ENCODE measurements at places on chromosomes 7 and 10.

DNA sequence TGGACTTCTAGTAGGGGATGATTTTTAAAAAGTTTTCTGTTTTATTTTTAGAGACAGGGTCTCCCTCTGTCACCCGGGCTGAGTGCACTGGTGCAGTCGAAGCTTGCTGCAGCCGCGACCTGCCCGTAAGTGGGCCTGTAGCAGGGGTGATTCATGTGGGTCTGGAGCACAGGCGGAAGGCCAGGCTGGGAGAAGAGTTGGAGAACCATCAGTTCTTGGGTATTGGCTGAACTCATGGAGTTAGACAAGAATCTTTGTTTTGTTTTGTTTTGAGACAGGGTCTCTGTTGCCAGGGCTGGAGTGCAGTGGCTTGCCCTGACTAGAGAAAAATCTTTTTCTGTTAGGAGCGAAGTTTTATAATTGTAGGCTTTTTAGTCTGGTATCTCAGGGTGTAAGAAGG, 5.7 kb downstream of the SRRT start:
- no peak for DNase-seq

GRCh38 chr10:31318382-31318853, 598 bp upstream of the ZEB1 start:
- DNase-seq: no peak

- DNase-seq: no peak
Observed at GRCh38 chr7:106313456-106313901, 28.7 kb upstream of the NAMPT start.

DNA sequence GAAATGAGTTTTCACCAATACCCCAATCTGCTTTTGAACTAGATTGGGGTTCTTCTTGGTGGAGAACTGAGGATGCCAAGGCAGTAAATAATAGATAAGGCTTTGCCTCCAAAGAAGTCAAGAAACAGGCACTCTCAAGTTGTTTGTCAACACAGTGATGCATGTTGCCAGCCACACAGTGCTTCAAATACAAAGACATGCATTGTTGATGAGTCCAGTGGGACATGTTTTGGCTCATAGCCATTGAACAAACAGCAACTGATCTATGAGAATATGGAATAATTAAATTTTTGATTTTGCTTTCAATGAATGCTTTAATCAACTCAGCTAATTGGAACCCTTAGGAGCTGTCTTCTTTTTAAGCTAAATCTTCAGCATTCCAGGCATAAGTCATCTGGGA, 346.4 kb downstream of the THSD7A start:
- DNase-seq: no peak

DNA sequence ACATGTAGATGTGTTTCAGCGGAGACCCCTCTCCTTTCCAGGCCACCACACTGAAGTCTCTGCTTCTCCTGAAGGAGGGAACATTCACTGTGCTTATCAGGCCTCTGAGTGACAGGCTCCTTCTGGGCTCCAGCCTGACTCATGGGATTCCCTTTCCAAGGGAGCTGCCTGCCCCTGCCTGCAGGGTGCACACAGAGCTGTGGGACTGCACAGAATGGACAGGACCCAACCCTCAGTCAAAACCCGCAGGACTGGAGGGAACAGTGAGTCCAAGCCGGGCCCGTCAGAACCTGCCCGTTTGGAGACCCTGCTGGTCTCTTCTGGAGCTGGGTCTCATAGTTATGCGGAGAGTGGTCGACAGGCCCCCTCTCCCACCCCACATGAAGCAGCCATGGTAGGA, 32.6 kb downstream of the PLAC9 start:
- DNase-seq: no peak

DNA sequence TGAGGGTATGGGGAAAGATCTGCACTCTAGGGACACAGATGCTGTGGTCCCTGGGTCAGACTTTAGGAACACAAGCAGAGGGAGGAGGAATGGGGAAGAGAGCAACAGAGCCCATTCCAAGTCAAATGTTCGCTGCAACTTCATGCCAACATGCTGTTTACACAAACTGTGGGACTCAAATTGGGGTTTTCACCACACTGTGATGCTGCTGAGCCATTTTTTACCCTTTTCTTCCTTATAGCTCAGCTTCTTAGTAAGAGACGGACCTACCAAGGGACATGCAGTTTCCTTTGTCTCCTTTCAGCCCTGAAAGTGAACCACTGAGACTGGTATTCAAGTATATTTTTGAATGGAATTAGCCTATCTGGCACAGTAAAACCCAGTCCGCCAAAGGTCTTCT, 64.3 kb upstream of the AGK start:
- no peak for DNase-seq

GRCh38 chr7:40432046-40432445, 297.2 kb downstream of the SUGCT start:
- DNase-seq: no peak

- DNase-seq: no peak
Observed at GRCh38 chr7:95766657-95767056, 5.7 kb upstream of the DYNC1I1 start.

DNA sequence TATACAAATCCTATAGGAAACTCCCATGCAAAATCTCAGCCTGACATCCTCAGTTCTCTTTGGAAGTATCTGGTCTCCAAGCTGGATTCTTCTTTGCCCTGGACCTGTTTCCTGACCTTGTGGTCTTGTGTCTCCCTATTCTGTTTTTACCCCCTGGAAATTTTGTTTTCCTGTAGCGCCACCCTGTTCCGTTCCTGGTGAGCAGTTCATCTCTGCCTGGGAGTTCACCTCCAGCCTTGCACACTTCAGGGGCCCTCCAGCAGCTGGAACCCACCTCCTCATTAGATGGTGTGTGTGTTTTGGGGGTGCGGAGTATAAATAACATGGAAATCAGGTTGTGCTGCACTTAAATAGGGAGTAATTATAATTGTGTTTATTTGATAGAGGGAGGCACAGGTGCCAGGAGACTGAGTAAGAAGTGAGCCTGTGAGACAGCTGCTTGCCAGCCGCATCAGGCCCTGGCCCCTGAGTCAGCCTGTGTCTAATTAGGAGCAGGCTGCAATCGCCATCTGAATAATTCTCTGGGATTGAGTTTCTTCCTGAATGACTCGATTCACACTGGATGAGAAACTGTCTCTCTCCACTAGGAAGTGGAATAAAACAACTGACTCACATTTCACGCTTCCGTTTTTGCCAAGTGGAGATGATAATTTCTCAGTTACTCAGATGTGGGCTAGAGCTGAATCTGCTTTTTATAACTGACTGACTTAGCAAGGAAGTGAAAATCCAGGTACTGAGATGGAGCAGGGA, 69.4 kb upstream of the HECTD2 start:
- no peak for DNase-seq

DNA sequence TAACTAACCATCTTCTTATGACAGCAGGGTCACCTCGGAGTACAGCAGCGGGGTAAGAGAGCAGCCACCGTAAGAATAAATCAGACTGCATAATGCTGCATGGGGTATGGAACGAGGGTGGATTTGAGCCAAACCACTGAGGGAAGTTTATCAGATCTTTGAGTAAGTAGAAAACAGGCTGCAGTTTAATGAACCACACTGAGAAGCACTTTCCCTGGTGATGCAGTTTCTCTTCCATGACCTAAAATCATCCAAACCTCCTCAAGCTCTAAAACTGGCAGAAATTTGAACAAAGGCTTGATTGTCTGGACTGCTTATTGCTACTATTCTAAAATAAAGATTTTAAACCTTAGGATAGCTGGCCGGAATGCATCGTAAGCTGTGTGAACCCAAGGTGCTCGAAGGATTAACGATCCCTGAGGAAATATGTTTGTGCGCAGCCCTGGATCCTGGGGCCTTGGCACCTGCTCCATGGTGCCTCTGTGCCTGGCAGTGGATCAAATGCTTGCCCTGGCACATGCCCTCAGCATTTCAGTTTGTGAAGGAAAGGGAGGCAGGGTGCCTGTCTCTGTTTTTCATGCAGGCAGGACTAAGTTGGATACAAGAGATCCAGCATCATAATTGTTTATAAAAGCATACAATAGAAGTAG, 322.7 kb downstream of the LHFPL3 start:
- DNase-seq: no peak

DNA sequence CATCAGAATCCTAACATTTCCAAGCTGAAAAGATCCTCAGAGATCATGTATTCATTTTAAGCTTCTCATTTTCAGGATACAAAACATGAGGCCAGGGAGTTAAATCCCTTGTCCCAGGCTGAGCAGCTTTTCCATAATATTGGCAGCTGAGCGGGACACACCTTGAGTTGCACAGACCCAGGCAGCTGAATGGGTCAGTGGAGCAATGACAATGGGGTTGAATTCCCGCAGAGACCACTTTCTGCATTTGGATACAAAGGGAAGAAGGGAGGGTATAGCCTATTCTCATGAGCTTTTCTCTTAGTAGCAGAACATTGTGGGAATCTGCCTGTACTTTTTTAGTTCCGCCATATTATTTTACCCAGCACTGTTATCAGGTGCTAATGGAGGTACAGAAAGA, 49.5 kb downstream of the PRR15 start:
- DNase-seq: no peak

DNA sequence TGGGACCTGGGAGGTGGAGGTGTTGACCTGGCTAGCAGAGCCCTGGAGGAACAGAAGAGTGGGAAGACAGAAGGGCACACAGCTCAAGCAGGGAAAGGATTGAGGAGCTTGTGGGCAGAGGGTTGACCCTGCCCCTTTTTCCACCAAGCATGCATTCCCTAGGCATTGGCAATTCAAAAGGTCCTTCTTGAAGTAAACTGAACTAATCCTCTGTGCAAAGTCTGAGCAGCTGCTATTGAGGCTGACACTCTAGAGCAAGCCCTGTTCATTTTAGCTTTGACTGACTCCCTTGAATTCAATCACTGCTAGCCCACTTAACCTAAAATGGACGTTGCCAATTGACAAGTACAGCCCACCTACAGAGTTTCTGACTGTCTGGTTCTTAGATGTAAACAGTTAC, 116.5 kb upstream of the TNS3 start:
- DNase-seq: no peak

- no peak for DNase-seq
Observed at GRCh38 chr10:75326306-75326705, 75.3 kb downstream of the ZNF503 start.

GRCh38 chr10:8416760-8417159, 362.3 kb downstream of the GATA3 start:
- no peak for DNase-seq

GRCh38 chr10:110501142-110501937, 3.6 kb downstream of the DUSP5 start:
- DNase-seq: no peak

DNA sequence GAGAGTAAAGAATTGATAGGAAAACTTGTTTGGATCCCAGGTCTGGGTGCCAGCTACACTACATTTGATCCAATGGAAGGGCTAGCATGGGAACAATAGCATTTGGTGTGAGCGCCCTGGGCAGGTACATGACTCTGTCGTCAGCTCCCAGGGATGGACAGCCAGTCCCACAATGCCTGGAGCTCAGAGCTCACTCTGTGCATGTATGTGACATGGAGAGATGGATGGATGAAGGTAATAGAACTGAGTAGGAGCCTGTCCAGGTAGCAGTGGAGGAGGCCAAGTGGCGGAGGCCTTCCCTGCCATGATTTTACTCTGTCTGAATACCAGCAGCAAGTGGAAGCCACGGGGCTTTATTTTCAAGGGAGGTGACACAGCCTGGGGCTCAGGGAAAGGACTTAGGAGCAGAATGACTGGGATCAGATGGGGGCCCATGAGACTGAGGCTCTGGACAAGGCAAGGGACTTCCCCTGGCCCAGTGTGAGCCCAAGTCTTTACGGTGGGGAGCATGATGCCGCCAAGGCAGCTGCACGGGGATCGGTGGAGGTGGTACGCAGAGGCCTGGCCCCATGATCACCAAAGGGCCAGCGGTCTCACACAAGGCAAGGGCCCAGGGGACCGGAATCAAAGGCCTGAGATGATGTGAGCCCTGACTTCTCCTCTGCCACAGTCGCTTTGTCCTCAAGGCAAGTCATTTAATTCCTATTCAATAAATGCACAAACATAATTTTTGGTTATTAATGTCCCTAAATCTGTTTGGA, 5.9 kb downstream of the PTPRE start:
- no peak for DNase-seq

DNA sequence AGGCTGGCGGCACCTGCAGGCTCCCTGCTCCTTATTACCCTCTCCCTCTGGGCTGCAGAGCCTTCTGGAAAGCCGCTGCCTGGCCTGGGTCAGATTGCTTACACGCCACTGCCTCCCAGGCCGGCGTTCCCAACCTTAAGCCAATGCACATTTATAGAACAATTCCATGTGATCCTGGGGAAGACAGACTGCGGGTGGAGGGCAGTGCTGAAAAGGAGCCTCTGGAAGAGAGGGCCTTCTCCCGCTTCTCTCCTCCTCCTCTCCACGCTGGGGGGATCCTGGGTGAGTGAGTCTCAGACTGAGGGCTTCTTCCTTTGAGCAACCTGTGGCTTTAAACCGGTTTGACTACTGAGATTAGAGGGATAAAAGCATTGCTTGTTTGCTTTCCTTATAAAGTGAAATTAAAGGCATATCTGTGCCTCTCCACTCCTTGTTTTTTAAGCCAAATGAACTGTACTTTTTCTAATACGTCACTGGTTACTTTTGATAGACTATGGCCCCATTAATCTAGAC, 5.5 kb downstream of the TACC2 start:
- DNase-seq: no peak

DNA sequence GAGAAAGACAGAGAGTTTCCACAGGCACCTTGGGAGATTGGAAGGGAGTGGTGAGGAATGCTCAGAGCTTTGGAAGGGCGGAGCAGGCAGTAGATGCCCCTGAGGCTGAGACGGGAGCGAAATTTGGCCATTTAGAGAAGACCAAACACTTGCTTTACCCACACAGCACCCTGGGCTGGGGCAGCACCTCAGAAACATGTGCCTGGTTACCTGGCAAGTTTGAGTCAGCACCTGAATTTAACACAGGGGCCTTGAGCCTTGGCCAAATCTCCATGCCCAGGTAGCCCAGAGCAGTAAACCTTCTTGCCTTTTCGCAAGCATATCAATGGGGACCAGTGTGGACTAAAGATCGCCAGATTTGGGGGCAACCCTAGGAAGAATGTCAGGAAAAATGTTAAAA, 111.9 kb upstream of the NFE2L3 start:
- DNase-seq: no peak

DNA sequence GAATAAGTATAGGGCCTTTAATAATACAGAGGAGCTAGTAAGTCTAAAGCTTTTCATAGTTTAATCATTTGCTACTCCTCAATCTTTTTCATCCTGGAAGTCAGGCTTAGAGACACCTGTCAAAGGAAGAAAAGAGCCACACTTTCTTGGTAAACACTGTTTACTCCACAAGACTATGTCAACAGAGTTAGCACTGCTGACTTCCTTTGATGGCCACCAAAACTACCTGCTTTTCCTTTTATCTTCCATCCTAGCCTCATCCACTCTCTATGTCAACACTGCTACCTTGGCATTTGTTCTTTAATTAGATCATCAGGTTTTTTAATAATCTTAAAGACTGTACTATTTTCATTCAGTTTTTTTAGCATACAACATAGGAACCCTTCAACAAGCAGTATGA, 106.2 kb downstream of the ELAPOR2 start:
- no peak for DNase-seq

- DNase-seq: no peak
Observed at GRCh38 chr10:16902606-16903005, 85.4 kb upstream of the RSU1 start.

All from NCI-H2107 (cell line).